ENCODE measurements at places on chromosomes 5 and 9.

GRCh38 chr9:35237311-35237710, 75.5 kb downstream of the UNC13B start:
- no peak for DNase-seq

DNA sequence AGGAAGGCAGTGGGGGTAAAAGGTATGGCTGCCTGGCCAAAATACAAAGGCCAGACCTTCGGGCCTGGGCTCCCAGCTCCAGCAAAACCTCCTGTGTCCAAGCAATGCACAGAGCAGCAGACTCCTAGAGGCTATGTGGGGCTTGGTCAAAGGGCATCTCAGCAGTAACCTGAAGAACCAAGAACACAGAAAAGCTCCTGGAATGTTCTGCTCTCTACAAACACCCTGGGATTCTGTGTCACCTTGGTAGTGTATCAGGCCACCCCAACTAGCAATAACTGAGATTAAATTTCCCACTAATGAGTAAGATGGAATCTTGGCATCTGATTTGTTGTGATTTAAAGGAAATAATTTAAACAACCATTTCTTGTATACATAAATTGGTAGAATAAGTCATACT, 158.6 kb downstream of the GLIS3 start:
- DNase-seq, result no peak

GRCh38 chr5:84249918-84250630, 134.6 kb downstream of the EDIL3 start:
- DNase-seq, result no peak

- DNase-seq, result no peak
These were observed 61.9 kb downstream of the SNX24 start for GRCh38 chr5:122907276-122907675.

DNA sequence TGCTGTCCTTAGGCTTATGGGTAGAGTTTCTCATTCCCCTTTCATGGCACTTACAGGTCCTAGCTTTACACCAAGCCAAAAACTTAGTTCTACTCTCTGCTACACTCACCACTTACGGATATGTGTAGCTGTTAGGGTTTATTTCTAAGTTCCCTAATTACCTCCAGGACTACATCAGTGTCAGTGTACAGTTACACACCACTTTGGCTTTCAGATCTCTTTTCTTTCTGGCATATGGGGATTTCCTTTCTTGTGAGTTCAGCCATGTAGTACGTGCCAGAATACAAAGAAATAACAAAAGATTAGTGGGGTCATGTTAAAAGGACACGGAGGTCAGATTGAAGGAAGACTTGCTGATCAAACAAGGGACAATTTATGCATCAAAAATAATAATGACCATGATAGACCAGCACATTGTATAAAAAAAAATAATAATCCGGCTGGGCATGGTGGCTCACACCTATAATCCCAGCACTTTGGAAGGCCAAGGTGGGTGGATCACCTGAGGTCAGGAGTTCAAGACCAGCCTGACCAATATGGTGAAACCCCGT, 41.8 kb downstream of the LYRM7 start:
- DNase-seq, result no peak

GRCh38 chr5:82106756-82107155, 134.9 kb downstream of the ATG10 start:
- DNase-seq, result no peak

DNA sequence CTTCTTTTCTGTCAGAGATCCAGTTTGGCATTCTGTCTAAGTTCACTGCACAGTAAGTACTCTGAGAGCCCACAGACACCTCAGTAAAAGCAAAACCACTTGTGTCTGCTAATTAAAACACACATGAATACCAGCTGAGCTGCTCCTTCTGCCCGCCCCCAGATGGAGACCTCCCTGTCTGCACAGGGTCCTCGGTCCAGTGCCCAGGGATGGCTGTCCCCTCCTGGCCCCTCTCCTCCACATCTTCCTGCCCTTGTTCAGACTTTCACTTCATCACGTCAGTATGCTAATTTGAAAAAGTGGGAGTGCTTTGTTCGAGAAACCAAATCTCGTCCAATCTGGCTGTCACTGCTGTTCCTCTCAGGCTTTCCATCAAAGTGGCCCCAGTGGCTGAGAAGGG, 43.5 kb downstream of the LIX1 start:
- no peak for DNase-seq

DNA sequence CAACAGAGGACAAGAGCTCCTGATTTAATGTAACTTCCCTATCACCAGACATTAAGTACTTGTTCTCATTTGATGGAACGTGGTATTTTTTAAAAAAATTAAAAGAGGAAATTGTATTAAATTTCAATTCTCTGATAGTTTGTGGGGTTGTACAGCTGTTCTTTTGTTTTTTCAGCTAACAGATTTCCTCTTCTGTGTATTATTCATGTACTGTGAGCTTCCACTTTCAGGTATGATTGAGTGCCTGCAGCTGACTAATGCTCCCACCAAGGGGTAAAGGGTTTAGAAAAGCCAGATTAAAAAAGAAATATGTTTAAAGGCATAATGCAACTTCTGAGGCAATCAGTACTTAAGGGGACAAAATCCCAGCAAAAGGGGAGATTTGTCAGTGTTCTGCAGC, 117.7 kb upstream of the ACTBL2 start:
- no peak for DNase-seq

DNA sequence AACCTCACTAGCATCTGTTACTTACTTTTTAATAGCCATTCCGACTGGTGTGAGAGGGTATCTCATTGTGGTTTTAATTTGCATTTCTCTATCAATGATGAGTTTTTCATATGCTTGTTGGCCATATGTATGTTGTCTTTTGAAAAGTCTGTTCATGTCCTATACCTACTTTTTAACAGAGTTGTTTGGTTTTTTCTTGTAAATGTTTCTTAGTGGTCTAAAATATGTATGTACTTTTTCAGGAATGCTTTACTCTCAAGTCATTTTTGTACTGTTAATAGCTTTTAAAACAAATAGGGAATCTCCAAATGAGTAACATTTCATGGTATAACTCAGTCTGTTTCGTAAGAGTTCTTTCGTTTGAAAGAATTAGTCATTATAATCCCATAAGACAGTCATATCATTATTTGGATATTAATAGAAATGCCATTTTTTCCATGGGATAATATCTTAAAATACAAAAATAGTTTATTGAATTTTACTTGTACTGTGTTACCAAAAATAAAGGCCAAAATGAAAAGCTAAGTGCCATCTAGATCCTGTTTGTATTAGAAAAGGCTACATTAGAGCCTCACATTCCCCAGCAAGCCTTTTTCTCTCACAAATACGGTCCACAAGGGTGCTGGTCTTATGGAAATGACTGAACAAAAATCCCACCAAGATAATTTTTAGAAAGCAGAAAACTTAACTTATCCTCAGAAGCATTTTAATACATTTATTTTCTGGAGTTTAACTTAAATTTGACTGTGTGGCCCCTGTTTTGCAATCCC, 247.7 kb downstream of the PJA2 start:
- DNase-seq, result no peak

GRCh38 chr9:112032743-112033142, 136.1 kb downstream of the UGCG start:
- DNase-seq, result no peak

DNA sequence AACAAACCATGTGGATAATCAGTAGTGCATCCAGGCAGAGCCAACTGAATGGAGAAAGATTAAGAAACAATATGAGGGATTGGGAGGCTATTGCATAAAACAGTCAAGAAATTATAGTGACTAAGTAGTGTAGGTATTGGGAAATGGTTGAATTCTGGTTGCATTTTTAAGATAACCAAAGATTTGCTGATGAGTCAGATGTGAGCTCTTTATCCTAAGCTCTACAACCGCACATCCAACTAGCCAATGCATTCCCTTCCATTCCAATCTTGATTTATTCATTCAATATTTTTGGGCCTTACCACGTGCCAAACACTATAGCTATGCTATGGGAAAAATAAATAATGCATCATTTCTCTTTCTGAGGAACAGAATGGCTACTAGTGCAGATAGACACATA, 524.5 kb upstream of the RGMB start:
- DNase-seq, result no peak
